D341Med (cell line): ENCODE measurements at places on chromosomes 16 and 17.

- DNase-seq, result no peak
Measured at GRCh38 chr16:22648141-22648540, 137.4 kb downstream of the NPIPB5 start.

- no peak for DNase-seq
Measured at GRCh38 chr16:52773026-52773425, 226.1 kb upstream of the TOX3 start.

GRCh38 chr17:38352245-38353085 is 821 bp downstream of the SOCS7 start:
- DNase-seq, result peak; percentile 72

GRCh38 chr16:30555315-30556124 is 2.7 kb downstream of the ZNF764 start:
- no peak for DNase-seq

GRCh38 chr17:6589266-6589946 is 33.1 kb upstream of the PITPNM3 start:
- no peak for DNase-seq

DNA sequence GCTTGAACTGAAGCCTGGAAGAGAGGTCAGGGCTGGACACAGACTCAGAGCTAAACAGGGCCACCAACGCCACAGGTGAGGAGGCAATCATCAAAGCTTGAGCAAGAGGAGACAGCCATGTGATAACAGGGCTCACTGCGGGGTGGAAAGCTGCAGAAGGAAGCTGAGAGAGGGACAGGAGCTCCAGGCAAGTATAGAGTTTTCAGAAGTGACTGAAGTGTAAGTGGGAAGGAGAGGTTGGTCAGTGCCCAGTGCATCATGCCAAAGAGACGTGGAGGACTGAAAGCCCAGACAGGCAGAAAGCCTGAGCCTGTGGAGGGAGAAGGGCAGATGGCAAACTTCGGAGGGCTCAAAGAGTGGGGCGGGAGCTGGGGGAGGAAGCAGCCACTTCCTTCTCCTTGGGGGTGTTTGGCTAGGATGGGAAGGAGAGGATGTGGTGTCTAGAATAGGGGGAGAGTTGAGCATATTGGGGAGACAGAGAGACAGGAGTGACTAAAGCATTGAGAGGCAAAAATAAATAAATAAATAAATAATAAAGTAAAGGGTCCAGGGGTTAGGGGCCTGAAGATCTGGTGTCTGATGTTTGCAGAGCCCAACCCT is 2.6 kb downstream of the KIFC3 start:
- DNase-seq, result no peak

DNA sequence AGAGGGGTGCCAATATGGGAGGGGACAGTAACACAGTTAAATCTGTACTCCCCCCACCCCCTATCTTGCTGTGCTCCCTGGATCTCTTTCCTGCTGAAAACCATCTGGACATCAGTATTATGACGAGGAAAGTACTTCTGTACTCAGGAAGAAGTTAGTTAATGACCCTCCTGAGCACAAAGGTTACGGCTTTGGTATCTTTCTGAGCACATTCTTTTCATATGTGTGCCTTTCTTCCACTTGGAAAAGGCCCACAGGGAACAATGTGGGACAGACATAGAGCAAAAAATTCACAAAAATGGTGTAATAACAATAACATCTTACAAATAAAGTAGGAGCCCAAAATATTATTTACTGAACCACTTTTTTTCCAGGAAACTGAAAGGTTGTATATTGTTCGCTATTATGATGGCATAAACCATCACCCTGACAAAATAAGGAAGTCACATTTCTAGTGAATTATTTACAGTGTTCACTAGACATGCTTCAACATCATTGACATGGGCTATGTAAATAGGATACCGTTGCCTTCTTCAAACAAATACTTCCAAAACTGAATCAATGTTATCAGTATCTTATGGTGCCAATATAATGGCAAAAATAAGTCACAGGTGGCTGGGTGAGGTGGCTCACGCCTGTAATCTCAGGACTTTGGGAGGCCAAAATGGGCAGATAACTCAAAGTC is 5.5 kb downstream of the WIPI1 start:
- DNase-seq, result no peak

DNA sequence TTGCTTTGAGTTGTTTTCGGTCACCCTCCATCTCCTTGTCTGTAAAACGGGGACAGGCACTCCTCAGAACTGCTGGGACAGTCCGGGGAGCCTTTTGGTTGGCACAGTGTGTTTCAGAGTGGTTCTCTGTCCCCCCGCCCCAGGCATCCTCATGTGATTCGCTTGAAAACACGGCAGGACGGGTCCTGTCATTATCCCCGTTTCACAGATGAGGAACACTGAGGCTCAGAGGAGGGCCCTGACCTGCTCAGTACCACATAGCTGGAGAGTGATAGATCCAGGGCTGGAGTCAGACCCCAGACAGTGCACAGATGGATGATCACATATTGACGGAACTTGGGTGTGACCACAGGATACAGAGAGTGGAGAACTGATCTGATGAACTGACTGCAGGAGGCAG is 13.5 kb upstream of the ADGRG1 start:
- no peak for DNase-seq

DNA sequence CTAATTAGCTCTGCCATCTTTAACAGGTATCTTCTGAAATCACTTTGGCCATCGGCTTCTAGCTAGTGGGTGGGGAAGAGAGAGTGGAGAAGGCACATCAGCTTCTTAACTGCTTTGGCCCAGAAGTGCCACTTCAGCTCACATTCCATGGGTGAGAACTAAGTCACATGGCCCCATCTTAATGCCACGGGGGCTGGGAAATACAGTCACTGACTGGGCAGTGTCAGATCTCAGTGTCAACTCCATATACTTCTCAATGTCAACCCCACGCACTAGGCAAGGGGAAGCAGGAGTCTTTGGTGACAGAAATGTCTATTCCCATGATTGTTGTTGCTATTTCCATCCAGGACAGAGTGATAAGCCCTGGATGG is 29.4 kb downstream of the CCR7 start:
- no peak for DNase-seq

DNA sequence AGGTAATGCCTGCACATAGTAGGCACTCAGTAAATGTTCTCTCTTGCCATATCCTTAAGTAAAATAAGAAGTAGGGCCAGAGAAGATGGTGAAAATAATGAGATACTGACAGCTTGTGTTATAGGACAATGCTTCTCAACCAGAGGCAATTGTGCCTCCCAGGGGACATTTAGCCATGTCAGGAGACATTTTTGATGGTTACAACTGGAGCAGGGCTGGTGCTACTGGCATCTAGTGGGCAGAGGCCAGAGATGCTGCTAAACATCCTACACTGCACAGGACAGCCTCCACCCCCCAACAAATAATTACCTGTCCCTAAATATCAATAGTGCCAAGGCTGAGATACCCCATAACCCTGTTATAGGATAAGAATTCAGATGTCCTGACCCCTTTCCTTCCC is 1.7 kb downstream of the RAD51D start:
- peak; percentile 46 for DNase-seq

GRCh38 chr17:15220785-15221184 is 44.3 kb downstream of the PMP22 start:
- no peak for DNase-seq

GRCh38 chr17:27466376-27466742 is 10.1 kb downstream of the KSR1 start:
- no peak for DNase-seq

GRCh38 chr17:6677158-6677831 is 25.7 kb downstream of the C17orf100 start:
- DNase-seq, result no peak

GRCh38 chr17:65531256-65532100 is 30.0 kb downstream of the AXIN2 start:
- no peak for DNase-seq
